Umbilical cord (tissue), 2 donors: ENCODE measurements at places on chromosomes 4 and X. TPM values are rescaled to one million over a fixed set of nuclear protein-coding genes. Genes with fewer than 3 reads are reported as not detected.

The SYTL5 gene
- total RNA-seq, result 5.8 TPM

The TMEM255A gene
- total RNA-seq, result 1.7 TPM

The RRH gene
- not detected for total RNA-seq

The NDP gene
- not detected for total RNA-seq

The F9 gene
- 2.2 TPM for total RNA-seq

The CXorf49 gene
- total RNA-seq, result not detected

The RASL11B gene
- 13.0 TPM for total RNA-seq

The FAM184B gene
- 3.1 TPM for total RNA-seq

The PNMA3 gene
- 15.4 TPM for total RNA-seq

The DOCK11 gene
- total RNA-seq, result 18.3 TPM

The RNF212 gene
- 9.1 TPM for total RNA-seq

The ASMT gene
- not detected for total RNA-seq

The FHIP1A gene
- 3.4 TPM for total RNA-seq

The ATOH1 gene
- 0.48 TPM for total RNA-seq

The JAKMIP1 gene
- total RNA-seq, result 4.1 TPM

The DDIT4L gene
- 2.2 TPM for total RNA-seq

The SLC38A5 gene
- total RNA-seq, result 35.2 TPM

The ERCC6L gene
- total RNA-seq, result 2.2 TPM

The SAGE1 gene
- total RNA-seq, result not detected

The CRLF2 gene
- total RNA-seq, result 3.9 TPM

The CLGN gene
- total RNA-seq, result 3.6 TPM

The RTL3 gene
- 0.24 TPM for total RNA-seq

The MND1 gene
- total RNA-seq, result 5.8 TPM

The PDE6B gene
- total RNA-seq, result 7.0 TPM

The CT45A10 gene
- not detected for total RNA-seq

The RBM47 gene
- total RNA-seq, result 15.9 TPM

The RAB9B gene
- total RNA-seq, result 32.7 TPM

The KDM6A gene
- 24.3 TPM for total RNA-seq

The TMEM31 gene
- total RNA-seq, result not detected

The GABRQ gene
- 0.96 TPM for total RNA-seq

The CACNA1F gene
- total RNA-seq, result not detected

The GAGE1 gene
- total RNA-seq, result 1.4 TPM

The PCSK1N gene
- not detected for total RNA-seq

The CXXC4 gene
- 9.6 TPM for total RNA-seq

The GPRASP3 gene
- total RNA-seq, result 7.0 TPM

The CXCL6 gene
- 1.2 TPM for total RNA-seq

The GAGE12F gene
- not detected for total RNA-seq

The HSD17B13 gene
- total RNA-seq, result 1.9 TPM

The FRYL gene
- 63.8 TPM for total RNA-seq
